Endodermal cell (in vitro differentiated cells): ENCODE measurements at places on chromosomes 11 and 22. TPM values are rescaled to one million over a fixed set of nuclear protein-coding genes. Genes with fewer than 3 reads are reported as not detected.

The A4GALT gene
- 4.0 to 5.3 TPM (median 4.6 TPM) in 3 replicates for total RNA-seq

The FAM89B gene
- total RNA-seq, result 21.4 and 23.3 TPM in 2 replicates

The NXPE4 gene
- total RNA-seq, result not detected in 3 replicates

The FXYD6 gene
- 53.5 to 58.8 TPM (median 54.1 TPM) in 3 replicates for total RNA-seq

GRCh38 chr11:90434858-90435257 lies 212.0 kb upstream of the CHORDC1 start:
- H3K4me3 ChIP-seq, result no peak overlapping the region
- H3K36me3 ChIP-seq, result no peaks in the 10 kb centered on the region
- H3K4me1 ChIP-seq, result no peaks in the 10 kb centered on the region
- DNase-seq, result peak; percentile 47
- no peaks in the 10 kb centered on the region for H3K27me3 ChIP-seq

GRCh38 chr11:59141673-59142460 lies 789 bp upstream of the FAM111A start:
- no peak overlapping the region for H3K27ac ChIP-seq
- peak overlapping the region; percentile 85 for H3K4me3 ChIP-seq
- H3K36me3 ChIP-seq, result no peaks in the 10 kb centered on the region
- DNase-seq, result no peak
- H3K27me3 ChIP-seq, result peaks cover 26% of the 10 kb centered on the region
